ENCODE measurements at places on chromosomes 6 and 20.

GRCh38 chr6:168319279-168320111 is at the start of gene DACT2:
TSS of gene DACT2 (minus strand) at chr6:168319777. CDS start at chr6:168319633, 144 bp downstream.
- DNase-seq = no peak

DNA sequence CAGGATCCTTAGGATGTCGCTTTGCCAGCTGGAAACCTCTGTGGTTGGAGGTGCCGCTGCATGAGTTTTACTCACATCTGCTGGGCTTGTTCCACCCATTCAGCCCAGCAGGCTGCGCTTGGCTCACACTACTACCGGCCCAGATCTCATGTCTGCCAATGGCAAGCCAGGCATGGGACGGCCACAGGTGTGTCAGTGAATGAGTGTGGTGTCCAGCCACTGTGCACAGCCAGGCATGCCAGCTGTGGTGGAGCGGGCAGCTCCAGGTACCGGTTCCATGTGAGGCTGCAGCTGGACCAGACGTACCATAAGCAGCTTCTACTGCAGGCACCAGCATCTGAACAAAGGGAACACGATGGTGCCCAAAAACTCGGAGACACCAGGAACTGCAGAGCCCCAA is 33.1 kb upstream of the ASF1A start:
- DNase-seq = no peak

DNA sequence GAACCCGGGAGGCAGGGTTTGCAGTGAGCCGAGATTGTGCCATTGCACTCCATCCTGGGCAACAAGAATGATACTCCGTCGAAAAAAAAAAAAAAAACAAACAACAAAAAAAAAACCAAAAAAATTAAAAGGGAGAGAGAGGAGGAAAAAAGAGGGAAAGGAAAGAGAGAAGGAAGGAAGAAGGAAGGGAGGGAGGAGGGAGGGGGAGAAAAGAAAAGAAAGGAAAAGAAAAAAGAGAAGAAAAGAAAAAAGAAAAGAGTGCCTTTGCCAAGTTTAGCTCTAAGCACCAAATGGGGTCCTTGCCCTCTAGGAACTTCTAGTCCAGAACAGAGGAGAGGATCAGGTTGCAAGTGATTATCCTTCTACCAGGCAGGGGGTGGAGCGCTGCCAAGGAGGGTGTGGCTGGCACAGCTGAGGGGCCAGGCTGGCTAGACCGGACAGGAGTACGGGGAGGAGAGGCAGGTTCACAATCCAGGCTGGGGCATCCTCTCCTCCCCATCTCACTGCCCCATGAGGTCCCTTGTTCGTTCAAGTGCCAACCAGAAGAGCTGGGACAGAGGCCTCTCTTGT is 19.1 kb downstream of the GNAS start:
- DNase-seq = no peak

DNA sequence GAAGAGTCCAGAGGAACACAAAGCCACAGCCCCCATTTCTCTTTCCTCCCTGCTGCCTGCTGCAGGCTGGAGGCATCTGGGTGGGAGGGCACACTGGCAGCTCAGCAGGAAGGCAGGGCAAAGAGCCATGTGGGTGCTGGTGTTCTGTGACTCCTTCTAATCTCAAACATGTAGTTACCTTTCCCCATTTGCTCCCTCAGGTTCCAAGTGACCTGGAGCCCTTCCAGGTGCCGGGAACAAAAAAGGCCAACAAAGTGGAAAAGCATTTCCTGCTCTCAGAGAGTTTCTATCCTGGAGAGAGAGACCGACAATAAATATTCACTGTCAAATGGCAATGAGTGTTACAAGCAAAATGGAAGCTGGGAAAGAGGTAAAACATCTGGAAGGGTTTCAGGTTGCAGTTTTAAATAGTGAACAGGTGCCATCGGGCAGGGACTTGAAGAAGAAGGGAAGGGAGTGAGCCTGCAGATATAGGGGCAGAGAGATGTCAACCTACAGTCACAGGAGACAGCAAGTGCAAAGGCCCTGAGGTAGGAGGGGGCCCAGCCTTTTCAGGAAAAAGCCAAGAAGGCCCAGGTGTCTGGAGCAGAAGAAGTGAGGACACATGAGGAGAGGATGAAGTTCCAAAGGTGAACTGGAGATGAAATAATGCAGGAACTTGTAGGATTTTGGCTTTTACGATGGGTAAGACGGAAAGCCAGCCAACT is 43.6 kb upstream of the IYD start:
- DNase-seq = no peak

- no peak for DNase-seq
These were observed 9.9 kb upstream of the PCIF1 start for GRCh38 chr20:45924391-45925261.

DNA sequence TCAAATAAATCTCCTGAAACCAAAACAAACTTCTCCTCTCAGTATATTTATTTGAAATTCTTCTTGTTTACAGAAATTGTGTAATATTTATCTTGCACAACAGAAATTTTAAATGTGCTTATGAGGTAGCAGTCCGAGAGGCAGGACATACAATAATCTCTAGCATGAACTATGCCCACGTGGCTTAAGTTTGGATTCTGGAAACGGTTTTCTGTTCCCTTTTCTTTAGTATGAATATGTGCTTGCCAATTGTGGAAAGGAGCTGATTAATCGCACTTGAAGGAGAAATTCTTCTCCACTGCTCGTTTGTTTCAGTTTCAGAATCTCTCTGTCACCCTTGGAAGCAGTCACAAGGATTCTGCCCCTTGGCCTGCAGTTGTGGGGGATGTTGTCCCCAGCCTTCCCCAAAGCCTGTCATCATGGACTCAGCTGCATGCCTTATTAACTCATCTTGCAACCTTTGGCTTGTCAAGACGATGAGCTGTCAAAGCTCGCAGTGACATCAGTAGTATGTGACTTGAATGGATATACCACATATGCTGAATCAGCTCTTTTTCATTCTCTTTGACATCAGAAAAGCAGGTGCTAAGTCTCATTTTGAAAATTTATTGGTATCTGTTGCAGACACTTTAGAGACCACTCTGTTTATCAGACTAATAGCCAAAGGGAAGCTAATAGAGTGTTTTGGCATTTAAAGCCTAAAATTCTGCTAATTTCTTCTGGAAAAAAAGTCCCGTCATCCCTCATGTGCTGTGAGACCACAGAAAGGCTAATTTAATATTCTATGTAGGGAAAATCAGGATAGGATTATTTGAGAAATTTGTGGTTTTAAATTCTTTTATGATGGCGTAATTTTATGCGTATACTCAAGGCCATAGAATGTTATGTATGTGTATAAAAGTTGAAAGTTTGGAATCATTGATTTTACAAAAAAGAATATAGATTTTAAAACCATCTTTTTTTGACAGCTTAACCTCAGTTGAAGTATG is 186.8 kb downstream of the ARID1B start:
- no peak for DNase-seq

- no peak for DNase-seq
These were observed 226.2 kb downstream of the TTLL2 start for GRCh38 chr6:167550941-167551627.

DNA sequence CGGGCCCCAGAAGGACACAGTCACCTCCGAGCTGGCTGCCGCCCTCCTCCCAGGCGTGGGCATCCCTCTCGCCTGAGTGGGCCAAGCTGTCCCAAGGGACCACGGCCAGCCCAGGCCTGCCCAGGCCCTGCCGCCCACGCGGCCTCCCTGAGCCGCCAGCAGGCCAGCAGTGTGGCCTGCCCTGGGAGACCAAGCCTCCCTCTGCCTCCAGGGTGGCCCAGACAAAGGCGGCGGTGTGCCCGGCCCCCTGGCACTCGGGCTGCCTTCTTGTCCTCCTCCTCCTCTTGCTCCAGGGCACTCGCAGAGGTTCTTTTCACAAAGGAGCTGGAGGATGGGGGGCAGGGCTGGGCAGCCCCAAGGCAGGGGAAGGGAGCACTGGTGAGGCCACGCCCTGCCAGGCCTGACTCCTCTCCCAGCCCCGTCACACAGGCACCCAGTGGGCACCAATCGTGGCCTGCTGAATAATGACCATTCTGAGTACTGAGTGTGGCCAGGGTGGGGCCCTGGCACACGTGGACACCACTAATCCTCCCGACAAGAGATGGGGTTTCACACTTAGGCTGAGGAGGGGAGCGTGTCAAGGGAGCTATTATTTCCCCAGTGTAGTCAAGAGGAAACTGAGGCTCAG is 25.3 kb downstream of the NOL4L start:
- DNase-seq = no peak

DNA sequence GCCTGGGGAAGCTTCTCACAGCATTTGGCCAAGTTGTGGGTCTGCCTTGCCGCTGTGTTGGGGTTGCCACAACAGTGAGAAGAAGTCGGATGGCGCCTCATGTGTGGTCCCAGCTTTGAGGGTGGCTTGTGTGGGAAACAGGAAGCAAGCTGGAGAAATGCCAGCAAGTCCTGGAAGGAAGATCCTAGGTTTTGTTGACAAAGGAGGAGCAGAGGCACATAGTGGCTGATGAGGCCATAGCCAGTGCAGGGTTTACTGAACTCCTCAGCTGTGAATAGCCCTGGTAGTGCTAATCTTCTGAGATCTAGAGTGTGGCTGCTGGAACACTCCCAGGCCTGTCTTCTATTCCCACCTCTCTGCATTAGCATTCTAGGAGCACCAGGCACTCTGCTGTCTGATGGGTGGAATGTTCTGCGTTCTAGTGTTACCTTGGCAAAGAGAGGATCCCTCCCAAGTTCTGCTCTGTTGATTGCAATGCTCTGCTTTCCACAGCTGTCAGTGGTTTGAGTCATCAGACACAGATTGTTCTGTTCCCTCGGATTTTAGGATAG is 25.2 kb downstream of the SNPH start:
- DNase-seq = no peak

DNA sequence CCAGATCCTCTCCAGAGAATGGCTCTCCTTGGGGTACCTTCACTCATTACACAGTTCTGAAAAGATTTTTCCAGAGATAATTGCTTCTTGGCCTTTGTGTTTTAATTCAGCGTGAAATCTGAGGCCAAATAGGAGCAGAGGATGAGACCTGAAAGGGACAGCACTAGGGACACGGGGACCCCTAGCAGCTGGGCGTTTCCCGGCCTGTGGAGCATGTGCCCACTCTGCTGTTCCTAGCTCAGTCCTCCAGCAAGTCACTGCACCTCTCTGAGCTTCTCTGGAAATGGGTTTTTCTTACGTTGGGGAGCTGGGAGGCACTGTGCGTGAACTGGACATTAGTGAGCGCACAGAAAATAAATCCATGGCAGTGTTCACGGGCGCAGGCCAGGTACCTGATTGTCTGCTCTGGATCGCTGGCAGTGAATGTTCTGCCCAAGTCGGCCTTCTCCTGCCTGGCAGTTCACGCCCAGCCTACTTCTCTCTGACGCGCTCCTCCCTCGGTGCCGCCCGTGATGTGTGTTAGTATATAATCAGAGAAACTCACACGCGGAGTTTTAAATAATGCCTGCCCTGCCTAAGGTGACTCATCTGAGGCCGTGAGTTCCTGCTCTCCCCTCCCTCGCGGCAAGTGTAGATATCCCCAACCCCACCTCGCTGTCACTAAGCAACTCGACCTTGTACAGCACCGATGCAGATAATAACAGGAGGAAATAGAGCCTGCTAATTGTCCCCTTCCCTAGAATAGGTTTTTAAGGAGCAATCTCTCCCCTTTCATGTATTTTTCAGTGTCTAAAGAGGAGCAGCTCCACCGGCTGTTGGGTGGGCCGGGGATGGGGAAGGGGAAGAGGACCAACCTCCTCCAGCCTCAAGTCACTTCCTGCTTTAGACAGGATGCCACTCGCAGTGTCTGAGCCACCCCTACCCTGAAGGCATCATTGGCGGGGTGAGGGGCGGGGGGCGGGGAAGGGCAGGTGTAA is 2.7 kb upstream of the TUBB2A start:
- peak; percentile 10 for DNase-seq

DNA sequence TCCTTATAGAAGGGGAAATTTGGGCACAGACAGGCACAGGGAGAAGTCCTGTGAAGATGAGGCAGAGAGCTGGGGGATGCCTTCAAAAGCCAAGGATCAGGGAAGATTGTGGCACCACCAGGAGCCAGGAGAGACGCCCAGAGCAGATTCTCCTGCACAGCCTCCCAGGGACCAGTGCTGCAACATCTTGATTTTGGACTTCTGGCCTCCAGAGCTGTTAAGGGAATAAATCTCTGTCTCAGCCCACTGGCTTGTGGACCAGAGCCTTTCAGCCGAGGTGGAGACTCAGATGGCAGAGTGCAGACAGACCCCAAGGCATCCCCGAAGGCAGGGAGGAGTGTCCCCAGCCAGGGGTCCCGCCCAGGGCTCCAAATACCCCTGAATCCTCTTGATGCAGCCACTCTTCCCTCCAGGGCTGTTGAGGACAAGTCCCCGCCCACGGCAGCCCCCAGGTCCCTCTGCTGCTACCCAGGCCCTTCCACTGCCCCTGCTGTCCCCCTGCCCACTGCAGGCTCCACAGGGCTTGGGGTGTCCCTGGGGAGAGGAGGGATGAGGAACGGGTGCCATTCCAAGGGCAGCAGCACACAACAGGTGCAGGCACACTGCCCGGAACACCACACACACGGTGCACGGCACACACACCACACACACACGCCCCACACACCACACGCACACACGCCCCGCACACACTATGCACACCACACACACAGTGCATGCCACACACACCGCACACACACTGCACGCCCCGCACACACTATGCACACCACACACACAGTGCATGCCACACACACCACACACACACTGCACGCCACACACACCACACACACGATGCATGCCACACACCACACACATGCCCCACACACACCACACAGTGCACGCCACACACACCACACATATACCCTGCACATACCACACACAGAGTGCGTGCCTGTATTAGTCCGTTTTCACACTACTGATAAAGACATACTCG is 311.4 kb downstream of the TAF4 start:
- DNase-seq = no peak

- no peak for DNase-seq
These were observed 46.3 kb downstream of the GABRR2 start for GRCh38 chr6:89268776-89269175.

DNA sequence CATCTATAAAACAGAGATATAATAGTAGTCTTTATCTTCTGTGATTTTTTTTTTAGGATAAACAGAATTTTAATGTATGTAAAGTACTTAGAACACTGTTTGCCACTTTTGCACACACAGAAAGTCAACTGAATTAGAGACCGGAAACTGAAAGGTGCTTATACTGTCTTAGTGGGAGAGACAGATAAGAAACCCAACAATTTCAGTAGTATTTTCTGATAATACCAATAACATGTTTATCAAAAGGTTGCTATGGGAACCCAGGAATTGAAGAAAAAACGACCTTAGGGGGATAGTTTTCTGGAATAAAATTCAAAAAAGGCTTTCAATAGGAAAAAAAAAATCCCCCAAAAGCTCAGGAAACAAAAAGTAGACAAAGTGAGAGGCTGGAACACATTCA is 138.6 kb downstream of the BCKDHB start:
- no peak for DNase-seq

DNA sequence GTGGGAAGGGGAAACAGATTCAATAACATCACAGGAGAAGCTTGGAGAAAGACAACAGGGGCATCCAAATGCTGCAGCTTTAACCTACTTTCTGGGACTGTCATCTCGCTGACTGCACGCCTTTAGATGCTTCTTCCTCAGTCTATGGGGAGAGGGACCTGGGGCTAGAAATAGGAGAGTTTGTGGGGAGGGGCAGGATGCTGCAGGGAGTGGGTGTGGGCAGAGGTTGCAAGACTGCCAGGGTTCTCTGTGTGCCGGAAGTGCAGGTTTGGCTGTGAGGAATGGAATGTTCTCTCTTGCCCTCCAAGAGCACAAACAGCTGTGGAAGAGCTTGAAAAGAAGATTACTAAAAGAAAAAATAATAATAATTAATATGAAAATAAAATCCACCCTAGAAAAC is 93.2 kb downstream of the FOXO3 start:
- DNase-seq = no peak
